ENCODE measurements at places on chromosomes 1 and 21. TPM values are rescaled to one million over a fixed set of nuclear protein-coding genes. Genes with fewer than 3 reads are reported as not detected.

Gene VPS13D
- 20.9 TPM for total RNA-seq

DNA sequence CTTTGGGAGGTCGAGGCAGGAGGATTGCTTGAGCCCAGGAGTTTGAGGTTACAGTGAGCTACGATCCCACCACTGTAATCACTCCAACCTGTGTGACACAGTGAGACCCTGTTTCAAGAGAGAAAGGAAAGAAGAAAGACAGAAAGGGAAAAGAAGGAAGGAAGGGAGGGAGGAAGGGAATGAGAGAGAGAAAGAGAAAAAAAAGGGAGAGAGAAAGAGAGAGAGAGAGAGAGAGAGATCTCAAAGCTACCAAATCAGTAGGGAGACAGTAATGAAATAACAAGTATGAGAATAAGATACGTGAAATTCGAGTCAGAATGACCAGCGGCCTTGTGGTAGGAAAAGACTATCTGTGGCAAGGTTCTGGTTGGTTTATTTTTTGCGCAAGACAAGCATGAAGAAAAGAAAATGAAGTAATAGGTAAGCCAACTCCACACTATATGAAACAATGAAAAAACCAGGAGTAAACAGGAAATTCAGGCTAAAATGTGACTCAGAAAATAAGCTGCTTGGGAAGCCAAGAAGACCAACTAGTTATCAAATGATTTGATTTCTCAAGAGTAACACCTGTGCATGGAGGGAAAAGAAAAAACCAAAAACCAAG, 8.9 kb downstream of the MTF1 start:
- DNase-seq: no peak

- no peak for DNase-seq
Measured at GRCh38 chr1:213939888-213940287, 47.9 kb upstream of the PROX1 start.

DNA sequence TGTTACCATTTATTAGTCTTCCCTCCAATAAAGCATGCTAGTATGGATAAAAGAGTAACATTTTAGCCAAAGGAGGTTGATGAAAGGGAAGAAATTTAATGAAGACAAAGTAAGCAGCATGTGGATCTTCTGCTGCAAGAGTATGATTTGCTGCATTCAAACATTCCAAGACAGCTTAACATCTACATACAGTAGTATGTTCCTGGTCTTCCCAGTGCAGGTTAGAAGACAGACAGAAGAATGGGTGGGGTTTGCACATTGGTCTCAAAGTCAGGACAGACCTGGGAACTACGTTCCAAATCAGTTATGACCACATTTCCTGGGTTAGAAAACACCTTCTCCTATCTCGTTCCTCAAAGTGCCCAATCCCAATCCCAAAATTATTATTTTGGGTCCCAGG, 43.3 kb downstream of the PUM1 start:
- no peak for DNase-seq

Data from lung microvascular endothelial cell (primary cell).